ENCODE measurements at places on chromosomes 3 and 15.

DNA sequence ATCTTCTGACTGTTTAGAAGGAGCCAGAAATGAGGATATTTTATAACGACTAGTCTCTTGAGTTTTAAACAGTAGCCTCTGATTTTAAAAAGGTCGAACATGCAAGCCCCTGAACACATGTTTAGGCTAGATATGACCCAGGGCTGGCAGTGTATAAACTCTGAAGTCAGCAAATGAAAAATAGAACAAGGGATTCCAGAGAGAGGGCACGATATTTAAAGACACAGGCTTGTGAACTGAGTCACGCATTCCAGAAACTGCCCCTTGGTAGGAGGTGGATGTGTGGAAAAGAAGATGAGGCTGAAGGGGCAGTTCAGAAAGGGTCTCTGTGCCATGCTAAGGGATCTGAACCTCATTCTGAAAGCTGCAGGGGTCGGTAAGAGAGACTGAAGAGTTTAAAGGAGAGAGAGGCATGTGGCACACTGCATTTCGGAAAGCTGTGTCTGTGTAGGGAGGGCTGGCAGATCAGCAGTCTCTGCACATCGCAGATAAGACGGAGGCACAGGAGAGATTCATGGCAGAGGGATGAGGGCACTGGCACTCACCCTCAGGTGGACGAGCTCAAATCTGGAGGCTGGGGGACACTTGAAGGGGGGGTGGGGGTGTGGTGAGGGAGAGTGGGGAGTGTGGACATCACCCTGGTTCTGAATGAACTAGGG, 22.1 kb downstream of the ST8SIA2 start:
- DNase-seq: no peak

DNA sequence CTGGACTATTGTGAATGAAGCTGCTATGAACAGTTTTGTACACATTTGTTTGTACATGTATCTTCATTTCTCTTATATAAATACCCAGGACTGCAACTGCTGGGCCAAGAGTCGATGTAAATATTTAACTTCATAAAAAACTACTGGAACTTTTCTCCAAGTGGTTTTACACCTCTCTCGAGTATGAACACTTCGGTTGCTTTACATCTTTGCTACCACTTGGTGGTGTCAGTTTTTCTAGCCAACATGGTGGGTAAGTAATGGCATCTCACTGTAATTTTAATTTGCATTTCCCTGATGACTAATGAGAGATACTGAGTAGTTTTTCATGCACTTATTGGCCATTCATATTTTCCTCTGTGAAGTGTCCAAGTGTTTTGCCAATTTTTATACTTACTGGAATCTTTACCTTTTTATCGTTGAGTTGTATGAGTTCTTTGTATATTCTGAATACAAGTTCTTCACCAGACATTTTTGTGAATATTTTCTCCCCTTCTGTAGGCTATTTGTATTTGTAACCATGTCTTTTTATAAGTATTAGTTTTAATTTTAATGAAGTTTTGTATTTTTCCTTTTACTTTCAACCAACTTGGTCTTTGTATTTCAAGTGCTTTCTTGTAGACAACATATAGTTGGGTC, 44.4 kb downstream of the PCOLCE2 start:
- DNase-seq: peak; percentile 23

DNA sequence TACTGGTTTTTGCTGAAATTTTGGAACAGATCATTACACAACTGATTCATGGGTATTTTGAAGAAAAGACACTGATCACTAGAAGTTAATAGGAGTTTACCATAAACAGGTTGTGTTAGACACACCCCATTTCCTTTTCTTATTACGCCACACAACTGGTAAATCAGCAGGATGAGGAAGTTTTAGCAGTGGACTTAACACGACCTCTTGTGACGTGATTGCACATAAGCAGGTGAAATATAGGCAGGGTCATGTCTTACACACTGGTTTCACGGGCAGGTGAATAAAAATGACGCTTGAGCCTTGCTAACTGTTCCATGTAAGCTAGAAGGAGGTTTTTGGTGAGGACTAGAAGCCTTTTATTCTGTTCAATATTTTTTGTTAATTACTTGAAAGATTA, 27.1 kb upstream of the TPRG1 start:
- no peak for DNase-seq

DNA sequence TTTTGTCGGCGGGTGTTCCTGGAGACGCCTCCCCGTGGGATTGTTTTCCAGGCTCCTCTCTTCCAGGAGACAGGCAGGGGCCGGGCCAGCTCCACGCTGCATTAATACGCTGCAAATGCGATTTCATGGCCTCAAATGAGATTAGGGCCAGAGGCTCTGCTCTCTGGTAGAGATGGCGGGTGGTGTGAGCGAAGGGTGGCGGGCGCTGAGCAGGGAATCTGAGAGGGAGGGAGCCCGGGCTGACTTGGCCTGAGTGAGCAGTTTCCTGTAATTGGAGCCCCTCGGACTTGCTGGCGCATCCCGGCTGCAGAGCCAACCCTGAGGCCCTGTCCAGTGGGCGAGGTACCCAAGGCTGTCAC, 7.4 kb upstream of the CCDC33 start:
- DNase-seq: no peak

- no peak for DNase-seq
These were observed 684 bp downstream of the TNFAIP8L3 start for GRCh38 chr15:51093839-51094605.

- no peak for DNase-seq
These were observed 272.4 kb upstream of the COL8A1 start for GRCh38 chr3:99365979-99366378.

- no peak for DNase-seq
These were observed 126.9 kb downstream of the LRRK1 start for GRCh38 chr15:101045835-101046691.

GRCh38 chr3:176159796-176160195, 1037.5 kb downstream of the TBL1XR1 start:
- DNase-seq: no peak

GRCh38 chr15:90083954-90084607, 18.2 kb downstream of the IDH2 start:
- peak; percentile 48 for DNase-seq

- DNase-seq: no peak
These were observed 56.8 kb upstream of the INSYN1 start for GRCh38 chr15:73809728-73810501.

- DNase-seq: no peak
These were observed at the start of gene PSTPIP1 for GRCh38 chr15:76994971-76995945. PSTPIP1 (plus strand) TSS chr15:76995126; CDS start chr15:76995574, 448 bp downstream.

DNA sequence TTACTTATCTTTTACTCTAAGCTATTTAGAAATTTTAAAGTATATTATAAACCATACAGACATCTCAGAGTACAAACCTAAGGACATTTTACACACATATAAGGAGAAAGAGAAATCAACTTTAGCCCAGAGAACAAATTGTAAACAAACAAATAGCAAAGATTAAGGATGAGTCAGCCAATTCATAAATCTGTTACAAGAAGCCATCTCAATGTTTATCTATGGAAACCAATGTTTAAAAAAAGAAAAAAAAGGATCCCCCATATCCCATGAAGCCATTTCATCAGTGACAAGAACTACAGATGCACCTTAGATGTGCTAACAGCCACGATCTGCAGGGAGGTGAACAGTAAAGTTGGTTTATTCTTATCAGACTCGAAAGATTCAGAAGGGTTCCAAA, 437.1 kb downstream of the SHQ1 start:
- DNase-seq: no peak

DNA sequence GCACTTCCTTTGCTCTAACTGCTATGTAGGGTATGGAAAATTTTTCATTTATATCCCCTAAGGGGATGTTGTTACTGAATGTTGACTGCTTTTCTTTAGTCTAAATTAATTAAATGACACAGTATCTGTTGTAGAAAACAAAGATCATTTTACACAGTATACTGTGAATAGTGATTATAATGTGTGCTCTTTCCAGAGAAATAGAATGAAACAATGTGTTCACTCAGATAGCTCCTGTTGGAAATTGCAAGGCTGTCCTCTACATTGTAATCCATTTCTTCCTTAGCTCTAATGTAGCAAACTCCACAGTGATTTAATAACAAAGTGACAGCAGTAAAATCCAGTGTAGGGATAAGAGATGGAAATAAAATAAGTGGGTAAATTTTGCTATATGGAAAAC, 159.0 kb upstream of the VEPH1 start:
- no peak for DNase-seq

- no peak for DNase-seq
These were observed 513.4 kb downstream of the ZNF385D start for GRCh38 chr3:21237638-21238037.

- no peak for DNase-seq
These were observed 198.7 kb downstream of the TNIK start for GRCh38 chr3:171261487-171261886.

DNA sequence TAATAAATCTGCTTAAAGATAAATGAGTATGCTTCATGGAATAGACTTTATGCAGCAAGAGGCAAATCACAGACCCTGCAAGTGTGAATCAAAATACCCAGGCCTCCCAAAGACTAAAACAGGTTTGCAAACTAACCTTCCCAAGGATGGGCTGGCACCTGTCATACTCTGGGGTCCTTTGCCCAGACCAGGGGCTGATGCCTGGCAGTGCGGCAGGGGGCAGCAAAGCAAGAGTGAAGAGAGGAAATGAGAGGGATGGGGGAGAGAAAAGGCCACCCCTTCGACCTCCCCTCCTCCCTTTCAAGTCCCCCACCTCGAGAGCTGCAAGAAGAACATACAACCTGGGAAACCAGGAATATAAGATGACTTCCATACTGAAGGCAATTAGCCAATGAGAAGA, 31.8 kb downstream of the XXYLT1 start:
- DNase-seq: no peak

GRCh38 chr15:43256341-43256740, 10.4 kb downstream of the TGM5 start:
- DNase-seq: no peak

DNA sequence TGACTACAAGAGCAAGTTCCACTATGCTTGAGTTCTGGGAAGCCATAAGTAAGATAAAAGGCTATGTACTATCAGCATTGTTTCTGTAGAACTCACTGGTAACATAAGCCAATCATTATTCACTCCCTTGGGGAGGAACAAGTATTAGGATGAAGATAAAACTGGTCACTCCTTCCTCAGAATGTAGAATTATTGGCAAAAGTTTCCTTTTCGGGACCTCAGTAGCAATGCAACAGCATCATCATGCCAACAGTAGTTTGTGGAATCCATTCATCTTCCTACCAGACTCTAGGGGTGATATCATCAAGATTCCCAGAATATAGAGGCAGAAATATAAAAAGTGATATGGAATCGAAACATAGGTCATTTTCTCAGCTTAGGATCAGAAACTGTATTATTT, 209.5 kb downstream of the PLOD2 start:
- no peak for DNase-seq

DNA sequence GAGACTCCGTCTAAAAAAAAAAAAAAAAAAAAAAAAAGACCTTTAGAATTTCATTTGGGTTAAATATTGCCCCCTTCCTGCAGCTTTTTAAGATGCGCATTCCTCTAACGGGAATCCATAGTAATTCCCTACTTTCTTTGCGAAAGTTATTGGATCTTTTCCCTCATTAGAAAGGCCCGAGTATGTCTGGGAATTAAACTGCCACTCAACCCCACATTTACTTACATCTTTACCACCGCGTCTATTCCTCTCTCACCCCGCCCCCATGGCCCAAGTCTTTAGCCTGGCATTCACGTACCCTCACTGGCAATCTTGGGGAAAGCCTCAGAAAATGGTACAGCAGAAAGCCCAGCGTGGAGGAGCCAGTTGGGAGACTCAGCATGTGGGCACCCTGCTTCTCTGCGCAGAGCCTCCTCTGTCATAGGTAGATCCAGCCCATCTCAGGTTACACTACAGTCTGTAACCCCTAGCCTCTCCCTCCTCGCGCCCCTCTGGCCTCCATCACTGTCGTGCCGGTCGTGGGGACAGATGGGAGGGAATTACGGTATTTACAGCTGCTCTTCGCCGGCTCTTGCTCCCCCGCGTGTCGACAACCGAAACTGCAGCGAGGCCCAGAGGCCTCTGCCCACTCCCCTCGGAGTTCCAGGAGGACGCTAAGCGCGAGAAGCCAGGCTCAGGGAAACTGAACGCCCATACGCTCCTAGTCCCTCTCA, 6.4 kb upstream of the ANKDD1A start:
- no peak for DNase-seq

- no peak for DNase-seq
These were observed 69.5 kb upstream of the EPHB3 start for GRCh38 chr3:184491867-184492615.

DNA sequence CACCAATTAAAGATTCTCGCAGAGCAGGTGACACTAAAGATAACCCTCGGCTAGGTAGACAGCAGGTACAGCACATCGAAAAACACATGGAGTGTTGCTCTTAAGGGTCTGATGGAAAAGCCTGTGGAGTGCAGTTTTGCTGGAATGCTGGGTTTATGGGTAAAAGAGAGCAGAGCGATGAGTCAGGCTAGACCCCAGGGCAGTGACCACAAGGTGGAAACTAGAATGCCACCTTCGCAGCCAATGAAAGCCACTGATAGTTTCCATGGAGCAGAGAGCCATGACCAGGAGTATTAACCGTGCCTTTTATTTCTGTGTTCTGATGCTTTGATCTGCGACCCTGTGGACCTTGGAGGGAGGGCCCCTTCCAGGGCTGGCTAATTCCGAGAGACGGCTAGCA, 149.8 kb downstream of the GABRB3 start:
- no peak for DNase-seq

- no peak for DNase-seq
These were observed 17.3 kb downstream of the STIMATE start for GRCh38 chr3:52880047-52880446.

- DNase-seq: no peak
These were observed 128.5 kb downstream of the RBMS3 start for GRCh38 chr3:29409409-29409808.

GRCh38 chr3:114809668-114810413, 337.2 kb downstream of the ZBTB20 start:
- DNase-seq: no peak

DNA sequence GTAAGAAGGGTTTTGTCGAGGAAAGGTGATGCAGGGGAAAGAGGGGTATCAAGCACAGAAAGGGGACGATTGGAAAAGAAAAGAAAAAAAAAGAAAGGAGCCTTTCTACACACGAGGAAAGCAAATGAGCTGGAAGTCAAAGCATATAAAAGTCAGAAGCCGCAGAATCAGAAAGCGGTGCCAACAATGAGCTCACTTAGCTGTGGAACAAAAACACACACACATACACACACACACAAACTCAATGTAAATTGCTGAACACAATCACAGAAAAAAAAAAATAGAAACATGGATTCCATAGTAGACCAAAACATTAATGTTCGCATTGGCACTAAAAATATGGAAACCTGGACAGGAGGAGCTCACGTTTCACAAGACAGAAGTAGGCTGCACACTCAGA, 63.4 kb upstream of the FEZF2 start:
- DNase-seq: no peak

GRCh38 chr15:96372554-96372953, 42.1 kb downstream of the NR2F2 start:
- peak; percentile 42 for DNase-seq

DNA sequence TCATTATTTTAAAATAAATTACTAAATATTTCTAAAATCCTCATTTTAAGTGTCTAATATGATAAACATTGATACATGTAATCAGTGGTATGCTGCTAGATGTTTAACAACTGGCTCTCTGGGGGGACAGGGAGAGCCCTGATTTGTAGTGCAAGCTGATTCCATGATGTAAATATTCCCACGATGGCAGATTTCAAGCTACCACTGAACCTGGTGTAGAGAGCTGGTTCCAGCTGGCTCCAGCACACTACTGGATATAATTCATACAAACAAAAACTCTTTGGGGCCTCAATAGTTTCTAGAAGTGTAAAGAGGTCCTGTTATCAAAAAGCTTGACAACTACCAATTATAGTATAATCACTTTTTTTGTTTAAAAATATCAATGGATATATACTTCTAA, 316.2 kb downstream of the SLC9A9 start:
- no peak for DNase-seq
